ENCODE measurements at places on chromosomes 13 and 19.

DNA sequence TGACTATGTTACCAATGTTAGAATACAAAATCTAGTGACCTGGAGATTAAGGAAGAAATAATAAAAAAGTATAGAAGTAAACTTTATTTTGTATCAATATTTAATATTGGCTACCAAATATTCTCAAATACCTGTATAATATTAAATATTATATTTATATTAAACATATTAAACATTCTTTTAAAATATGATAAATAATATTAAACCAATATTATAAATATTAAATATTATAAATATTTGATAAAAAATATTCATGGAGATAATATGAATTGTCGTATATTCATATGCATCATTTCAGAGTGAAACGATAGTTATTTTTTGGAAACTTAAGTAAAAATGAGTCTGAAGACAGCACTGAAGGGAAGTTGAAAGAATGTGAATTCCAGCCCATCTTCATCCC lies 571.2 kb upstream of the KLF12 start:
- no peak for DNase-seq

GRCh38 chr13:59269476-59269875 lies 894.3 kb downstream of the DIAPH3 start:
- no peak for DNase-seq

- DNase-seq: no peak
Measured at GRCh38 chr19:42601811-42602443, 7.2 kb upstream of the CEACAM8 start.

GRCh38 chr19:13302526-13303270 lies 152.5 kb downstream of the IER2 start:
- DNase-seq: no peak

GRCh38 chr13:40813667-40814454 lies 24.4 kb downstream of the SLC25A15 start:
- no peak for DNase-seq

GRCh38 chr13:62920159-62920558 lies 1504.5 kb upstream of the PCDH20 start:
- no peak for DNase-seq

GRCh38 chr13:85314686-85315085 lies 484.5 kb downstream of the SLITRK6 start:
- no peak for DNase-seq

- no peak for DNase-seq
Measured at GRCh38 chr19:31338069-31338776, 11.0 kb downstream of the TSHZ3 start.

- DNase-seq: no peak
Measured at GRCh38 chr13:41017159-41017558, 2.0 kb downstream of the ELF1 start.

GRCh38 chr19:17888260-17888659 lies 16.5 kb downstream of the SLC5A5 start:
- no peak for DNase-seq

GRCh38 chr13:25874907-25875306 lies 176.9 kb downstream of the SHISA2 start:
- no peak for DNase-seq

DNA sequence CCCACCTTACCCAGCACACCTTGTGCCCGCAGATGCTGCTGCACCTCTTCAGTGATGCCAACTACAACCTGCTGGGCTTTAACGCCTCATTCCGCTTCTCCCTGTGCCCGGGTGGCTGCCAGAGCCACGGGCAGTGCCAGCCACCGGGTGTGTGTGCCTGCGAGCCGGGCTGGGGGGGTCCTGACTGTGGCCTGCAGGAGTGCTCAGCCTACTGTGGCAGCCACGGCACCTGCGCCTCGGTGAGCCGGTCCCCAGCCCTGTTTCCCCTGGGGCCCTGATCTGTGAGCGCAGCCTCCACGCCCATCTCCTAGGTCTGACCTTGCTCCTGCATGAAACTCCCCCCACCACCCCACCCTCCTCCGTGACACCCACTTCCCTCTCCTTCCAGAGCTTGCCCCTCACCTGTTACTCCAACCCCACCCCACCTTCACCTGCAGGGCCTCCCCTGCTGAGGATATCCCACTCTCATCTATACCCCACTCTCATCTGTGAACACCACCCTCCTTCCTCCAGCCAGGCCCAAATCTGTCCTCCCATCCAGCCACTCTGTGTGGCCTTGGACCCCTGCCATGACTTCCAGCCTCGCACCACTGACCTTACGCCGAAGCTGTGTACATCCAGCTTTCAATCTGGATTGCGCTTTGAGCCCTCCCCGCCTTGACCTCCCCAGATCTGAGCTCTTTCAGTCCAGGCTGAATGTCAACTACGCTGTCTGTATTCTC lies 8.7 kb downstream of the MEGF8 start:
- DNase-seq: no peak

DNA sequence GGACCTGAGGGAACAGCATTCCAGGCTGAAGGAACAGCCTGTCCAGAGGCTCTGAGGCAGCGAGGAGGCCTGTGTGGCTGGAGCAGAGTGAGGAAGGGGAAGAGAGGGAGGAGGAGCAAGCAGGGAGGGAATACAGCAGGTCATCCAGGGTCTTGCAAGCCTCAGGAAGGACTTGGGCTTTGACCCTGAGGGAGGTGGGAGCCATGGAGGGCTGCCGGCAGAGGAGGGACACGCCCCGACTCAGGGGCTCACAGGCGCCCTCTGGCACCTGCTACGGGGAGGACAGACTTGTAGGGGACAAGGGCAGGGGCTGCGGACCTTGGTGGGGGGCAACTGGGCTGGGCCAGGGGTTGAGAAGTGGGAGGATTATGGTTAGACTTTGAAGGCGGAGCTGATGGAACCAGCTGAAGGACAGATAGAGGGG lies 4.7 kb downstream of the TINCR start:
- no peak for DNase-seq

DNA sequence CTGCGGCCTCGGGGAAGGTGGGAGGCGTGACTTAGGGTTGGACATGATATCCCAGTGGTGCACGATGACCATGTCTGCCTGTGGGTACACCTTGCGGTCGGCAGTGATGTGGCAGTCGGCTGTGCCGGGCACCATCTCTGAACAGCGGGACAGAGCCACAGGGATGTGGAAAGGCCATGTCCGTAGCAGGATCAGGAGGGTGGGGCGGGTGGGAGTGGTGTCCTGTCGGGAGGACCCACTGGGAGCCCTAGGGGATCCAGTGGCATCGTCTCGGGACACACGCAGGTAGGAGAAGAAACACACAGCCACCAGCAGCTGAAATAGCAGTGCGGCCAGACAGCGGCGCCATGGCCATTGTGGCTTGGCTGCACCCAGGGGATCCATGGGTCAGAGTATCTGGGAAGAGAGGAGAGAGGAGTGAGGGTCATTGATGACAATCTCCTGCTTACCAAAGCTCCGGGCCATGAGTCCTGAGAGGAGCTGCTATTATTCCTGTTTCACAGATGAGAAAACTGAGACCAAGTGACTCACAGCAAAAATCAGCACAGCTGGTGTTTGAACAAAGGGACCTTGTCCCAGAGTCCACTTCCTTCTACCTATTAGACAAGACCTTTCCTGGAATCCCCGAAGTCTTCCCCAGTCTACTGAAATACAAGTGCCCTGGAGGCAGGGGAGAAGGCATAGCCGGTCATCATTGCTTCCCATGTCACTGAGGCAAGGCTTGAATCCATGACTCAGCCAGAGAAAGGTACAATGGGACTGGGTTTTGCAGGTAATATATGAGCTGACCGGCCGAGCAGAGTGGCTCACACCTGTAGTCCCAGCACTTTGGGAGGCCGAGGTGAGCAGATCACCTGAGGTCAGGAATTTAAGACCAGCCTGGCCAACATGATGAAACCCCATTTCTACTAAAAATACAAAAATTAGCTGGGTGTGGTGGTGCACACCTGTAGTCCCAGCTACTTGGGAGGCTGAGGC lies 5.2 kb upstream of the FUT6 start:
- no peak for DNase-seq

- DNase-seq: no peak
Measured at GRCh38 chr13:51955816-51956603, 55.2 kb downstream of the ATP7B start.

GRCh38 chr19:12896460-12896859 lies 5.5 kb downstream of the GCDH start:
- no peak for DNase-seq

- no peak for DNase-seq
Measured at GRCh38 chr13:112001571-112001970, 65.4 kb upstream of the SOX1 start.

- DNase-seq: no peak
Measured at GRCh38 chr13:43776501-43777079, 10.2 kb downstream of the ENOX1 start.

DNA sequence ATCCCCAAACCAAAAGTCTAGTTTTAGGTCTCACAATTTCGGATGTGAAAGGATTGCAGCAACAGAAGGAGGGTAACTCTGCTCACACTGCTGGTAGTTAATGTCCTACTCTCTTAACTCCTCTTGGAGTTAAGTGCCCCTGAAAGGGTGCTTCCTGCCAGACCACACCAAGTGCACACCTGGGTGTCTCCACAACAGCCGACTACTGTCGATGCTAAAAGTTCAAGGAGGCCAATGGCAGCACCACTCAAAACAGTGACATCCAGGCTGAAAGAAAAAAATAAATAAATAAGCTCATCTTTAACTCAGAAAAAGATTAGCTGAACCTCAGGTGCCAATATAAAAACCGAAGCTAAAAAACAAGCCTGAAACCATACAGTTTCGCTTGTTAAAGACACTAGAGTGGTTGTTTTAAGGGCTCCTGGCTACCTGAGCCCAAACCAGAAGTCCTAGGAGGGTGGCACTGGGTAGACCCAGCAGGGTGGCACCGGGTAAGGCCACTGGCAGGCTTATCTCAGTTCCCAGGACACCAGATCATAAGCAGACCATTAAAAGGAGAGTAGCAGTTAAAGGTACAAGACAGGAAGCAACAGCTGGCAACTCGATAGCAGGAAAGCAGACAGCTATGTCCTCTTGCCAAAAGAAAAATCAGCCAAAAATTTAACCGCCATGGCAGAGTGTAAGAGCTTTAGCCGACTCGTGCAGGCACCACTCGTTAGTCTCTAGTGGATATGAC lies 39.3 kb downstream of the BRD4 start:
- DNase-seq: no peak

DNA sequence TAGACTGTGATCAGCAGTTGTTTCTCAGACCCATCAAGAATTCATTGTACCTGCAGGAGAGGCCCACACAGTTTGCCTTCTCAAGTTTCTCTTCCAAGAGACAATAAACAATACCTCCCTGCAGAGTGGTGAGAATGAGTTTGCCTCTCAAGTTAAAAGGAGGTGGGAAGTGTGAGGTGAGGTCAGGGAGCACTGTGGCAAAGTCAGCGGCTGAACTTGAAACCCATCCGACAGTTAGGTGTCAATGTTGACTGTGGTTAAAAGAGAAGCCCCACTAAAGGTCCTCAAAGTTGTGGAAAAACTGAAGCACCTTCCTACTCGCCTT lies 72.9 kb upstream of the TSC22D1 start:
- DNase-seq: no peak

GRCh38 chr19:5155586-5156210 lies 184.9 kb downstream of the PTPRS start:
- DNase-seq: no peak

DNA sequence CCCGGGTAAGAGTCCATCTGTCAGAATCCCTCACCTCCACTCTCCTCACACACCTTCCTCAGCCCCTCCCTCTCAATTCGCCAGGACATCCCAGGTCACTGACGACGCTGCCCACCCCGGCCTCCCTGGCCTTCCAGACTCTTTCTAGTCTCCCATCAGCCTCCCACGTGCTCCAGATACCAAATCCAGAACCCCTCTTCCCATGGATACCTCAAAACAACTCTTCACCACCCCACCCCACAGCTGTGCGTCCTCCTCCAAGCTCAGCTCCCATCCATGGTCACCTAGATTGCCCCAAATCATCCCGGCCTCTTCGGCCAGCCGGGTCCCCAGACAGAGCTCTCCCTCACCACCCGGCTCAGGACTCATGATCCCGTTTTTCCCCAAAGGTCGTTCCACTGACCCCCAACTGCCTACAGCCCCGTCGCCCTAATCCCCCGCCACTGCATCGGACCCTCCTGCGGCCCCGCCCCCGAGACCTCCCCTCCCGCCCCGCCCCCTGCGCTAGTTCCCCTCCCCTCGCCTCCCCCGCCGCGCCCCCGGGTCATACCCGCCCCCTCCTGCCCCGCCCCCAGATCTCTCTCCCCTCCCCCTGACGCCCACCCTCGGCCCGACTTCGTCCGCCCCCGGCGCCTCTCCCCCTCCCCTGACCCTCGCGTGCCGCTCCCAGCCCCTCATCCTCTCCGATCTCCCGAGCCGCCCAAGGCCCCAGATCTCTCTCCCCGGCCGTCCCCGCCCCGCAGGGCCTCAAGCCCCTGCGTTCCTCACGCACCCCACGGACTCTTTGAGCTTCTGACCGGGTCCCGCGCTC lies 546 bp downstream of the UBXN6 start:
- no peak for DNase-seq

DNA sequence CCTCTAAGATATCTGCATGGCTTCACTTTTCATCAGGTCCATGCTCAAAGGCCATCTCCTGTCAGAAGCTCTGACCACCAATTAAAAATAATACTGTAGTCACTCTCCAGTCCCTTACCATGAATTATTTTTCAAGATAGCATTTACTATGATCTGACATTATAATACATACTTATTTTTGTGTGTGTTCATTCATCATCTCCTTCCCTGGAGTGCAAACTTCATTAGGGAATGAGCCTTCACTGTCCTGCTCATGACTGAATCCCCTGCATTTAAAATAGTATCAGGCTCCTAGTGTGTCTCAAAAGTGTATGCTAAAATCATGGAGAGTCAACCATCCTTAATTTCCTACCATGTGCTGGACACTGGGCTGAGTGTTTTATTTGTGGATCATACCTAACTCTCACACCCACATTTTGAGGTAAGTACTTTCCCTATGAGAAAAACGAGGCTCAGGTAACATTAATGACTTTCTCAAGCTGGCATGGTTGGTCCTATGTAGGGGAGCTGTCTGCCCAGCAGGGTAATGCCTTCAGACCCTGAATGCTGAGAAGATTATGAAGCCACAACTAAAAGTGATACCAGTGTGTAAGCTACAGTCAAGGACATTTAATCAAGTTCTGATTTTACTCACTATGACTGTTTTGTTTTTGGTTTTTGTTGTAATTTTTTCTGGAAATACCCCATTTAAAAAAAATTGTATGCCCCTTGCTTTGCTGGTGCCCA lies 16.3 kb downstream of the PLA2G4C start:
- no peak for DNase-seq

DNA sequence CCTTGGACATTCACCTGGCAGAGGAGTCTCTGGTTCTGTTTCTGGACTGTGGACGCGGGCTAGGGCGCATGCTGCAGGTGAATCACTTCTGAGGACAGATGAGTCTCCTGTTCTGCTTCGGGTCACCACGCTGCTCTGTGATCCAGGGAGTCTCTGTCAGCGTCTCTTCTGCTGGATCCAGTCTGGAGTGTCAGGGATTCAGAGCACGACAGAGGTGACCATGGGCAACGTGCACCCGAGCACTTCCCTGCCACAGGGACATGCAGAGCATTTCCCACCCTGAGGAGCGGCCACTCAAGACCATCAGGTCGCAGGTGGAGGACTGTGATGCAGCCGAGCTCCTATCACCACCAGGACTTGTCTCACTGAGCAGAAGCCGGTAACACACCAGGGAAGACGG lies 24.4 kb upstream of the LILRA2 start:
- no peak for DNase-seq

- no peak for DNase-seq
Measured at GRCh38 chr19:55345101-55345817, 5.6 kb downstream of the KMT5C start.

- DNase-seq: no peak
Measured at GRCh38 chr13:106794117-106794516, 226.2 kb upstream of the ARGLU1 start.
